ENCODE measurements at places on chromosomes 4 and X.

GRCh38 chr4:82430964-82431745 lies 765 bp downstream of the ENOPH1 start:
- no peak for DNase-seq

GRCh38 chr4:68572653-68573170 lies 3.4 kb downstream of the UGT2B17 start:
- no peak for DNase-seq

DNA sequence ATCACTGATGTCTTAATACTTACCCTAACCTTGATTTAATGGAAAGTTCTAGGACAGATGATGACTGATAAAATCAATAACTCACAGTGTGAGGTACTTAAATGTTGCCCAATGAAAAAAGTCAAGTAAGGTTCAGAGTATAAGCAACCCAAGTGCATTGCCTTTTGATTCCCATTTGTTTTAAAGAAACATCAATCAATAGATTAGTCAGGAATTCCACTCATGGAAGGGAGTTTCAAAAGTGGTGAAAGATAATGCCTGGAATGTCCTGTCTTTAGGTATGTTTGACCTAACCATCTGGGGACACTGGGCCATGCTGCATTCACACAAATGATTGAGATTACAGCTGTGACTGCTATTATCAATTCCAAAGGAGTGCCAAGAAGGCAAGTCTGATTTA lies 259.7 kb downstream of the PPARGC1A start:
- no peak for DNase-seq

DNA sequence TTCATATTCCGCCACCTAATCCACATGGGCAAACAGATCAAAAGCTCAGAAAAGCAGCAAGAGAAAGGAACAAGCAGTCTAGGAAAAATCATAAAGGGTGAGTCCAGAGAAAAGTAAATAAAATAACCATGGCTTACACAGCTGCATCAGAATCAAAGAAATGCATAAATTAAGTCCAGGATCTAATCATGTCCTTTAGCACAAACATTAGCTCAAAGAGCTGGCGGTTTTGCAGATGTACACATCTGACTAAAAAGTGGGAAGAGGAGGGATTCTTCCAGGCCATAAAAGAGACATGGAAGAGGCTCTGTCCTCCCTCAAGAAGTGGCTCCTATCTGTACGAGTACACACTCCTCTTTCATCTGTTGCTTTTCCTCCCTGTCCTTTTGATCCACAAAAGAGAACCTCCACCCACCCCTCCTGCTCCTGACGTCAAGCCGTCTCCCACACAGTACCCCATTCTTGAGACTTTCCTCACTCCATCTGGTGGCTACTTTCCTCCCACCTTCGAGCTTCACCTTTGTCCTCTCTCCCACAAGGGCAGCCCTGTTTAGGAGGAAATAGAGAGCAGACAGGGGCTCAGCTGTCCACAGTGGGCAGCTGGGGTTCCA lies 92.5 kb downstream of the RASL11B start:
- no peak for DNase-seq

DNA sequence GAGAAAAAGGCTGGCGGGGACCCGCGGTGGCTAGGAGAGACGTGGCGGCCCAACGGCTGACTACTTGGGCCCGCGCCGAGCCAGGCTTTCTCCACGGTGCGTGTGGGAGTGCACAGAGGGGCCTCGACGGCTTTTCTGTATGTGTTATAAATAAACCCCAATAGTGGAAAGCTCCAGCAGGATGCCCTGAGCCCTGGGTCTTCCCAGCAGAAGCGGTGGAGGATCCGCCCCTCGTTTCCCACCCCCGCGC lies 268 bp upstream of the PRRG1 start:
- DNase-seq, result no peak

DNA sequence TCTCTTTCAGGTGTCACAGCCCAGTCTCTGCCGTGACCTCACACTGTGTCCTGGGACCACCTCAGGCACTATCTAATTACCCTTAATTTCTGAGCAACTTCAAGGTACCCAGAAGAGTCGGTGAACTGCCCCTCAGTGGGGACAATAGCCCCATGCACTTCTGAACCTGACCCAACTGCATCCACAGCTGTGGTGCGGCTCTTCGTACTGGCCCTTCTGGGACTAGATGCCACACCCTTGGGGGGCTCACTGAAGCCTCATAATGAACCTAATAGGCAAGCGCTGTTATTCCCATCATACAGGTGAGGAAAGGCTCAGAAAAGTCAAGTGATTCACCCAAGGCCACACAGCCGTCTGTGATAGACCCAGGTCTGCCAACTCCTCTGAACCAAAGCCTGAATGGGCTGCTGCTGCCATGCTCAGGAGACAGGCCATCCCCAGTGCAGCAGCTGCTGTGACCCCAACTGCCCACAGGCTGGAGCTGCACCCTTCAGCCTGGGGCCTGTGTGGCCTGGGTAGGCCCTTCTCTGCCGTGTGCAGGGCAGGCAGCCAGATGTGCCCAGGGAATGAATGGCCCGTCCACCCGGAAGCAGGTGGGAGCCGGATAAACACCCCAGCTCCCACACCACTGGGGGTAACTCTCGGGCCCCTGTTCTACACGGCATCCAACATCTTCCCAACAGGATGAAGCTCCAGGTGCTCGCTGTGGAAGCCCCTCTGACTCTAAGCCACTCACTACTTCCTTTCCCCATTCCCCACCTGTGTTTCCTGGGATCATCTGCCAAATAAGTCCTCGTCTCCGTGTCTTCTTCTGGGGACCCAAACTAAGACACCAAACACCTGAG lies 35.9 kb downstream of the HMX1 start:
- DNase-seq, result no peak

DNA sequence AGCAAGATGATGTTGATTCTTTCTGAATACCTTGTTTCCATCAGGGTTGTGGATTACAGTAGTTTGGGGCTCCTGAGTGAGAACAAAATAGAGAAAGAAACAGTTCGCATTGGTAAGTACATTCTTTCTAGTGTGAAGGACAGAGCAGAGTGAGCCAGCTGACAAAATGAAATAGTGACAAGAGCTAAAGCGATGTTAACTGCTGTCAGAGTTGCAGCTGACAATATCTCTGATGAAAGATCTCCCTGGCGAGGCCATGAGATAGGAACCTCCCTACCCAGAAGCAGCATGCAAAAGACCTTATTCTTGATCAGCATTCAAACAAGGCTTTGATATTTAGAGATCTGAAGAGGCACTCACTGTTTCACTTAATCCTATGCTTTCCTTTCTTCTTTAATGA lies 258.6 kb downstream of the CAMK2D start:
- no peak for DNase-seq

DNA sequence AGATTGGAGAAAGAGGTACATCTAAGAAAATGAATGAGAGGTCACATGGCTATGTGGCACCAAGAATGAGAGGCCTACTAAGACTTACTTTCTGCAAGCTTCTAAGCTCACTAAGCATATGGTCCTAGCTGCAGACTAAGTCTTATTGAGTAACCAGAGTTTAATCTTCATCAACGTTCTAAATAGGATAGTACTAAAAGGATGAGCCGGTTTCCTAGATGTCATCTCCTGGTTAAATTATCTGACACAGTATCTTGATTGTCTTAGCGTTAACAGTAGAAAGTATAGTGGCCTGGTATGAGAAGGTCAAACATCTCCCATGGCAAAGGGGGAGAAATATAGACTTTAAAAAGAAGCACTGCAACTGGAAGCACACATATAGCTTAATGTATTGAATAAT lies 448.1 kb downstream of the PDGFC start:
- no peak for DNase-seq

GRCh38 chrX:8897259-8897658 lies 96.1 kb upstream of the FAM9A start:
- DNase-seq, result no peak

DNA sequence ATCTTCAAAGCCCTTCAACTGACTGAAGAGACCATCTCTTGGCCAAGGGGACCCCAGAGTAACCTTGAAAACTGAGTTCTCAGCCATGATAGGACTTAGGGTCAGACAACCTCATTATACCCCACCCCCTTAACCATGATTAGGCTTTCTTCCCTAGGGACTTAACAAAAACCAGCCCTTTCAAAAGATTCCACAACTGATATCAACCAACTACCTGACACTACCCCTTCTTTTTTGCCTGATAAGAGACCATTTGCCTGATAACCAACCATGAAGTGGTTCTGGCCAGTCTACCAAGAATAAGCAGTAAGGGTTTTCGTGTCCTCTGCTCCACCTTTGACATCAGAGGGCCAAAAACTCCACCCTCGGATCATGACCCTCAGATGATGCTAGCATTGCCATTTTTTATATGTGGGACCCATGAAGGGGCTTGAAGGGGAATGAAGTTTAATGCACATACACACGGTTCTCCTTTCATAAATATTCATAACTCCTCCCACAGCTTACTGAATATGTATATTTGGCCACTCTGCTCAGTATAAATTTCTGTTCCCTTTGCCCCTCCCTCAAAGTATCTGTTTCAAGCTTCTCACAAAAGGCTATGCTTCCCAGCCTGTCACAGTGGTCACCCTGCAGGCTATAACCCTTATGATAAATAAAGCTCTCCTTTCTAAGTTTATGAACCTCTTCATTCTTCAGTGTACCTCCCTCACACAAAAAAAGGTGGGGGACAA lies 12.3 kb downstream of the TBCK start:
- no peak for DNase-seq

- DNase-seq, result no peak
Measured at GRCh38 chr4:142405695-142406498, 440.2 kb downstream of the INPP4B start.

DNA sequence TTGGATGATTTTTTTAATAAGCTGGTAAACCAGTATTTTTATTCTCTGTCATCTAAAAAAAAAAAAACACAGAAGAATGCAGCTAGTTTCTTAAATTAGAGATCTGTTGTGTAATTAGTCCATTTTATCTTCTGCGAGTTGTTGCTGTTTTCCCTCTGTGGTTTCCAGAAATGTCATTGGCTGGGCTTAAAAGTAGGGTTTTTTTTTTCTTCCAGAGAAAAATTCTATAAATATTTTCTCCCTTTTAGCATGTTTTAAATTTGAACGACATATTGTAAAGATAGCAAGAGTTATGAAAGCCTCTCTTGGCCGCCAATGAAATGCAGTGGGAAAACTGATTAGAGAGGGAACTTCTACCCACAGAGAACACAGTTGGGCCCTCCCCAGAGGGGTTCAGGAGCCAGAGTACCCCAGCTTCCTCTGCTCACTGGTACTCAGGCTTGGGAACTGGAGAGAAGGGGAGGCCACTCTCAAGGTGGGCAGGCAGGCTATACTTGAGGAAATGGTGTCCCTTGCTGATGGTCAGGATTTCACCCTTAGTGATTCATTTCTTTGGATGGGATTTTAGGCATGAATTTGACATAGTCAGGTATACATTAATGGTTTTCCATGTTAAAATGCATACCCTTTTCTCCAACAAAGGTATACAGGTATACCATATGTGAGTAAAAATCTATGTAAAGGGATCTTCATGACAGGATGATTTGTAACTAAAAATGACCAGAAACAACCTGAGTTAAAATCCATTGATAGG lies 166.1 kb downstream of the BCOR start:
- DNase-seq, result no peak

DNA sequence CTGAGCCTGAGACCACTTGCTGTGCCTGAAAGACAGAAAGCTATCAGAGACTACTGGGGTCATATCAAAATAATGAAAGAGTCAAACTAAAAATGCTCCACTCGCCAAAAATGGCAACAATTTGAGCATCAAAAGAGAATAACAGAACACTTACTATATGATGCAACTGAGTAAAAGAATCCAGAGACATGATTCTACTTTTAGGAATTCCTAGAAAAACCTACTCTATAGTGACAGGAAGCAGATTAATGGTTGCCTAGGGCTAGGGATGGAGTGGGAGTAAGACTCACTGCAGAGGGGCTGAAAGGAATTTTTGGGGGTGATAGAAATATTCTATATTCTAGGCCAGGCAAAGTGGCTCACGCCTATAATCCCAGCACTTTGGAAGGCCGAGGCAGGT lies 29.4 kb upstream of the SLAIN2 start:
- DNase-seq, result no peak

DNA sequence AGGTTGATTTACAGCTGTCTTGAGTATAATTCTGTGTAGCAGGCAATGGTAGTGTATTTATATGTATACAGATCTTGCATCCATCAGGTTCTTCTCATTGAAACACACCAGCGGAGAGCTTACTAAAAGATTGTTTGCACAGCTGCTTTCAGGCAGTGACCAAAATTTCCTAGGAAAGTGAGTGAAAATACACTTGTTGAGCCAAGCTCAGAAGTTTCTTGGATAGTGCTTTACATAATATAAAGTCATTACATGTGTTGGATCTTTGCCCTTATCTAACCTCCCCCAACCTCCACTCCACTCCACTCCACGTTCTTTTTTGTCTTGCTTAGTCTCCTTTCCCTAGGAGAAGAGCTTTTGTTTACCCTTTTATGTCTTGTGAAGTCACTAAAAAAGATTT lies 34.1 kb downstream of the CNKSR2 start:
- no peak for DNase-seq

- peak; percentile 32 for DNase-seq
Measured at GRCh38 chr4:87058356-87059073, 123.7 kb downstream of the AFF1 start.

- DNase-seq, result no peak
Measured at GRCh38 chr4:1547856-1548826, 136.0 kb downstream of the FAM53A start.

- no peak for DNase-seq
Measured at GRCh38 chrX:65601126-65601525, 66.3 kb upstream of the MSN start.

- no peak for DNase-seq
Measured at GRCh38 chr4:62627671-62628070, 1427.5 kb downstream of the ADGRL3 start.

DNA sequence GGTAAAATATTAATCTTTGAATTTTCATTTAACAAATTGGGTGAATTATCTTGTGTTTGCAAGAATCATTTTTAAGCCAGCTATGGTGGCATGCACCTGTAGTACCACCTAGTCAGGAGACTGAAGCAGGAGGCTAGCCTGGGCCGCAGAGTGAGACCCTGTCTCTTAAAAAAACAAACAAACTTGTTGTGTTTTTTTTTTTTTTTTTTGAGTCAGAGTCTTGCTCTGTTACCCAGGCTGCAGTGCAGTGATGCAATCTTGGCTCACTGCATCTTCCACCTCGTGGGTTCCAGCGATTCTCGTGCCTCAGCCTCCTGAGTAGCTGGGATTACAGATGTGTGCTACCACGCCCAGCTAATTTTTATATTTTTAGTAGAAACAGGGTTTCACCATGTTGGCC lies 2.2 kb downstream of the TXLNG start:
- no peak for DNase-seq

DNA sequence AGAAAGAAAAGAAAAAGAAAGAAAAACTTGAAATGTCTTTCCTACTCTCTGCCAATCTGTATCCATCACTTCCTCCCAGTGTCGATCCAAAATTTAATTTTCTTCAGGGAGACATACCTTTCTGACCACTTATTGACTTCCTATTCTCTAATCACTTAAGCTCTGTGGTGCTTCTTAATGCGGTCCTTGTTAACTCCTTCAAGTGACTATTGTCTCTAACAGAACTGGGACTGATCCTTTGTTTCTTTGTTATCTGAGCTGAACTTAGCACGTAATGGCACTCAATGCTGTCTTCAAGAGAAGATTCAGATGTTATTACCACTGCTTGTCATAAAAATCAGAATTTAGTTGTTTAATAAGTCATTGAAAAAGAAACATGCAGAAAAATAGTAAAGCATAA lies 31.2 kb downstream of the LARP7 start:
- DNase-seq, result no peak

All from stimulated activated CD4-positive, alpha-beta T cell treated with anti-CD3 and anti-CD28 coated beads, Interleukin-12 subunit alpha, Interleukin-12 subunit beta, amount 100 ng/mL, for 48 hours (primary cell).